Activated CD8-positive, alpha-beta memory T cell treated with anti-CD3 and anti-CD28 coated beads for 1 hour (primary cell): ENCODE measurements at places on chromosomes 2 and 18.

GRCh38 chr2:110099038-110099425 lies 16.6 kb downstream of the MALL start:
- DNase-seq, result no peak

- DNase-seq, result no peak
Observed at GRCh38 chr2:5549771-5550170, 142.4 kb upstream of the SOX11 start.

DNA sequence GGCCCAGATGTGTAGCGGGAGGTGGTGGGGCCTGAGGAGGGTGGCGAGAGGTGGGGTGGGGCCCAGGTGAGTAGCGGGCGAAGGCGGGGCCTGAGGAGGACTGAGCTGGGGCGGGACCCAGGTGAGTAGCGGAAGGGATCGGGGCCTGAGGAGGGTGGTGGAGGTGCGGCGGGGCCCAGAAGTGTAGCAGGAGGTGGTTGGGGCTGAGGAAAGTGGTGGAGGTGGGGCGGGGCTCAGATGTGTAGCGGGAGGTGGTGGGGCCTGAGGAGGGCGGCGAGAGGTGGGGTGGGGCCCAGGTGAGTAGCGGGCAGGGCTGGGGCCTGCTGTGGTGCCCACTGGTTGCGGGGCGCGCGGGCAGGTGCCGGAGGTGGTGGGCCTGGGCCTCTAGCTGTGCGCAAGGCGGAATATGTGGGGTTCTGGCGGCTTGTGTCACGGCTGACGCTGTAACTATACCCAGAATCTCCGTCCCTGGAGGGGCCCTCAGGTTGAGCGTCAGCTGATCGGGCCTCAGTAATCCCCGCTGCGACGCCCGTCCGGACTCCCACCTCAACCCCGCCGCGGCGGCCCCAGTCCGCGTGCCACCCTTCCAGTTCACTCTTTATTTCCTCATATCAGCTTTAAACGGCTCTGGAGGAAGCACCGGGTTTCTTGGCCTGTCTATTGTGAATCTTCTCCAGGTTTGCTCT lies 866 bp upstream of the SF3B6 start:
- no peak for DNase-seq

GRCh38 chr2:190497428-190497827 lies 37.1 kb downstream of the NEMP2 start:
- DNase-seq, result no peak

GRCh38 chr2:85449214-85449588 lies 30.7 kb downstream of the SH2D6 start:
- DNase-seq, result no peak

GRCh38 chr18:73739098-73739497 lies 408.5 kb downstream of the FBXO15 start:
- DNase-seq, result no peak

DNA sequence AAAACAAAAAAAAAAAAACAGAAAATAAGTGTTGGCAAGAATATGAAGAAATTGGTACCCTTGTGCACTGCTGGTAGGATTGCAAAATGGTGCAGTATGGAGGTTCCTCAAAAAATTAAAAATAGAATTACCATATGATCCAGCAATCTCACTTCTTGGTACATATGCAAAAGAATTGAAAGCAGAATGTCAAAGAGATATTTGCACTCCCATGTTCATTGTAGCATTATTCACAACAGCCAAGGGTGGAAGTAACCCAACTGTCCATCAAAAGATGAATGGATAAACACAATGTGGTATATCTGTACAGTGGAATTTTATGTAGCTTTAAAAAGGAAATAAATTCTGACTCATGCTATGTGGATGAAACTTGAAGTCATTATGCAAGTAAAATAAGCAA lies 72.8 kb upstream of the POU3F3 start:
- DNase-seq, result no peak

- DNase-seq, result no peak
Observed at GRCh38 chr2:220310451-220310861, 683.0 kb downstream of the SLC4A3 start.

DNA sequence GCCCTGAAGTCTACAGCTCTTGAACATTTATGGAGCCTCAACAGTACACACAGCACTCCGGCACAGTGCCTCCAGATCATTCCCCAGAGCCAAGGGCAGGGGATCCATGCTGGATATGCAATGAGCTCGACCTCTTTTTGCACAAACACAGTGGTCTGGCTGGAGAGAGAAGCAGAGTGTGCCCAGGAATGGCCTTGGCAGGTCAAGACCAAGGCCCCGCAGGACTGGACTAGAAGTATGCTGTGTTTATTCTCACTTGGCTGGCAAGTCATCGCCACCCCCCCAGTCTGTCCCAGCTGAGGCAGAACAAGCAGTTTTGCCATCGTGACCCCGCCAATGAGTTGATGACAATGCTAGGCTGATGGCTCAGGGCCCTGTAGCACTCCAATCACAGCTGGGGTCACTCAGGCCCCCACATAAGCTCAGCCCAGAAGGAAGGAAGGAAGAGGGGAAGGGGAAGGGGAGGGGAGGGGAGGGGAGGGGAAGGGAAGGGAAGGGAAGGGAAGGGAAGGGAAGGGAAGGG lies 212.1 kb downstream of the TTC32 start:
- no peak for DNase-seq

GRCh38 chr2:9813312-9814128 lies 29.8 kb upstream of the TAF1B start:
- peak; percentile 57 for DNase-seq
